ENCODE measurements at places on chromosomes 5 and 9.

- no peak for DNase-seq
These were observed 307.9 kb upstream of the SMARCA2 start for GRCh38 chr9:1707291-1707690.

DNA sequence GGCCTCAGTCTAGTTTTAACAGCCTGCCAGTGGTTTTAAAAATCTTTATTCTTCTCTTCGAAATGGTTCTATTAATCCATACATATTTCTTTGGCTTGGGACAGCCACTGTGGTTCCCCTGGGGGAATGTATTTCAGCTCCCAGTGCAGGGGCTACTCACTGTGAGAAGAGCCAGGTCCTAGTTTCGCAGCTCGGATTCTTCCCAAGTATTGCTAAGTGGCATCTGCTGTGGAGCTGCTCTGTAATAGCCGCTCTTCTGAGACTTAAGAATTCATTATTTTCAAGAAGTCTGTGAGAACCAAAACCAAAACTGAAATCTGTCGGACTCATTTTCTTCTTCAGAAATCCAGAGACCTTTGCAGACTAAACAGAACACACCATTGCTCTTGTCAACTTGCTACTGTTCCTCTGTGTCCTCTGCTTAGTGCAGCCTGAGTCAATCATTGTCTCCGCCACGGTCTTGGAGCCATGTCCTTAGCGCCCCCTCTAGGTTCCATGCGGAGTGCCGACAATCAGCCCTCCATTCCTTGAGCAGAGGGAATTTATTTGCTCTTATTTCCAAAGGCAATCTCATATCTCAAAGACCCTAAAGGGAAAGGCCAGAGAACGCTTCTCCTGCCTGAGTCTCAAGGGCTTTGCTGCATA lies 478.2 kb downstream of the SPATA31D1 start:
- no peak for DNase-seq

- no peak for DNase-seq
These were observed at the start of gene CD14 for GRCh38 chr5:140633021-140633471. Gene CD14 (minus strand): TSS chr5:140633175. CDS start chr5:140633071, 104 bp downstream.

DNA sequence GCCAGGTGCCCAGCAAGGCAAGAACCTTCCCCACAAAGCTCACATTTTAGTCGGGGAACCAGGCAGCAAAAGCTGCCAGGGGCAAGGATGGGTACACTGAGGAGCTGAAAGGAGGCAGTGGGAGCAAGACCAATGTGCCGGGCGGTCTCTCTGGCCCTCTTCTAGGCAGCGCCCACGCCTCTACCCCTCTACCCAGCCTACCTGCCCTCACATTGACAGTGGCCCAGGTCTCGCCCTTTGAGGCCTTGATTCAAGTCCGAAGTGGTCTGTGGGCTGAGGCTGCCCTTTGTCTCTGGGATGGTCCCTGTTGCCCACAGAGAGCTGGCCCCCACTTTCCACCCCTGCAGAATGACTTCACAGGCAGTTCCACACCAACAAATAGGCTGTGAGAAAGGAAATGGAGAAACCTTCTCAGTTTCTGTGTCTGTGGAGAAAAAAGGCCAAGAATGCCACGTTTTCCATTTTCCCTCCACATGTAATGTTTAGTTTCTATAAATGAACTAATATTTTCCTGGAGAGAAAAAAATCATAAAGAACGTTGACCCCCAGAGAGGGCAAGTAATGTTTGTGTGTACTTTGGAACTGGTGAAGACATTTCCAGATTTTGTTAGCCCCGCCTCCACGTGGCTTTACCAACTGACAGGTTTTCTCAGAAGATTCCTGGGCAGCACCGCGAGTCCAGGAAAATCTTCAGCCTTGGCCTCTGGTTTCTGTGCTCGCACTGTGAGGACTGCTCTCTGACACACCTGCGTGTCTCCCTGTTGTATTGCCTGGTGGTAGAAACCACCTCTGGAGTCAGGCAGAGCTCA lies 57.4 kb upstream of the ANGPTL2 start:
- no peak for DNase-seq

DNA sequence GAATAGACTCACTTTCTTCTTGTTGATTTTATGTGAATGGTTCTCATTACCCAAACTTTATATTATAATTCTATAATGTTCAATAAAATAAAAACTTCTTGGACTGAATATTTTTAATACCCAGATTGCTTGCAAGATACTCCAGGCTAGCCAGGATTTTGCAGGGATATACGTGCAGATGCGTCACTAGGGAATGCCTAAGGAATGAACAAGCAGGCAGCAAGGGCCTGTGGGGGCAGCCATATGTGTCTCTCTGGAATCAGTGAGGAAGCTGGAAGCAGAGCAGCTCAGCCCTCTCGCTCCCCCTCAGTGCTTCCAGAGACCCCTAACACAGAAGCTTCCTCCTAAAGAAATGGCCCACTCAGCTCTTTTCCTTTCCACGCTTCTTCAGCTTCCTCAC lies 457.4 kb downstream of the CCDC171 start:
- DNase-seq, result no peak

DNA sequence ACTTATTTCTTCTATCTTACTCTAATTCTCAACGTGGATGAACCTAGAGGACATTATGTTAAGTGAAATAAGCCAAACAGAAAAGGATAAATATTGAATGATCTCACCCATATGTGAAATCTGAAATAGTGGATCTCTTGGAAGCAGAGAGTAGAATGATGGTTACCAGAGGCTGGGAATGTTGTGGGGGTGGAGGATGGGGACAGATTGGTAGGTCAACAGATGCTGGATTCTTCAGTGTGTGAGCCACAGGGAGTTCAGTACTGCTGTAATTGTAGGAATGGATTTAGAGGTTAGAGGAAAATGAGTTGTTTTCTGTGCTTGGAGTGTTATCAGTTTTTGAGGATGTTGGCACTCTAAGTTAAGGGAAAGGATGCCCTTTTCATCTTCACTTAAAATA lies 190.6 kb downstream of the FBXL7 start:
- no peak for DNase-seq

DNA sequence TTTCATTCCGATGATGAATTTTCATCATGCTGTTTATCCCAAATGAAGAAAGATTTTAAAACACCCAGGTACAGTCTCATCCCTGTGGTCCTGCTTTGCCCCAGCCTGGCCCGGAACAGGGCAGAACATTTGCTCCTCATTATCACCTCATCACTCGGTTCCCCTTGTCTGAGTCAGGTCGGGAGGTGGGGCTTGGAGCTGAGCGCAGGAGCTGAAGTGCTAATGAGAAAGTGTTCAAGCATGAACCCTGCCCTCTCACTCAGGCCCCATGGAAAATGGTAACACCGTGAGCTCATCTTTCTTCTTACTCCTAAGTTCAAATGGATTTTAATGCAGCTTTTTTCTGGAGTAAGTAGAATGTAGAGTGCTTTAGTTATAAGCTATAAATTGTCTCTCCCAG lies 466.2 kb downstream of the KDM4C start:
- no peak for DNase-seq

GRCh38 chr5:180128671-180129261 lies 57.2 kb upstream of the RNF130 start:
- no peak for DNase-seq
